MM.1S (cell line): ENCODE measurements at places on chromosomes 6 and 20.

GRCh38 chr6:36364669-36365479, 22.6 kb downstream of the ETV7 start:
- peak; percentile 72 for DNase-seq

DNA sequence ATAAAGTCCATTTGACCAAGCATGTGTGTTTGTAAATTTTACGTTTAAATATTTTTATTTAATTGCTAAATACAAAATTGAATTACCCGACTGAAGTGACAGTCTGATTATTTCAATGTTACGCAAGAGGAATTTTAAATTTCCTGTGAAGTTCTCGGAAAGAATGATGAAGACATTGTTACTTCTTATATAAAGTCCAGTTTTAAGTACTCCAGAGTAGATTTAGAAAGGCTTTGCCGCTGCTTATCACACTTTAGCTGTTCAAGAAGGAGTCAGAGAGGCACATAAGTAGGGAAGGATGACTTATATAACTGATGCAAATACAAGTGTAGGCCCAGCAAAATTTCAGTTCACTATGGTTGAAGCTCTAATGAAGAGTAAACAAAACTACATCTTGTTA, 265.1 kb upstream of the CITED2 start:
- DNase-seq, result no peak

DNA sequence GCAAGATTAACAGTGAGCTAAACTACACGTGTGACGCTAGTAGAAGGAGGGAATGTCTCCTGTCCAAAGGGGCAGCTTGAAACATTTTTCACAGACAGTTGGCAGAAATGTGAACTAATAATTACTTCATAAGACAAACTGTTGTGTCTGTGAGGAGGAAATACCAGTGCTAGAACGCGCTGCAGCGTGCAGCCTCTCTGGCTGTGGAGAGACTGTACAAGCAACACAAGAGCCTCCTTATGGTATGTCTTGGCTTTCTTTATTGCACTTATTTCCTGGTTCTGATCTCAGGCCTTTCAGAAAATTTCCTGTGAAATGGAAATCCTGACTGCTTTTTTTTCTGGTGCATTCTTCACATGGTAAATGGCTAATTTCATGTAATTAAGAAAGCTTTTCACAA, 25.3 kb upstream of the TIAM2 start:
- no peak for DNase-seq

GRCh38 chr6:12990162-12990561, 273.6 kb downstream of the PHACTR1 start:
- no peak for DNase-seq

GRCh38 chr6:84791233-84791632, 26.8 kb upstream of the TBX18 start:
- peak; percentile 20 for DNase-seq

DNA sequence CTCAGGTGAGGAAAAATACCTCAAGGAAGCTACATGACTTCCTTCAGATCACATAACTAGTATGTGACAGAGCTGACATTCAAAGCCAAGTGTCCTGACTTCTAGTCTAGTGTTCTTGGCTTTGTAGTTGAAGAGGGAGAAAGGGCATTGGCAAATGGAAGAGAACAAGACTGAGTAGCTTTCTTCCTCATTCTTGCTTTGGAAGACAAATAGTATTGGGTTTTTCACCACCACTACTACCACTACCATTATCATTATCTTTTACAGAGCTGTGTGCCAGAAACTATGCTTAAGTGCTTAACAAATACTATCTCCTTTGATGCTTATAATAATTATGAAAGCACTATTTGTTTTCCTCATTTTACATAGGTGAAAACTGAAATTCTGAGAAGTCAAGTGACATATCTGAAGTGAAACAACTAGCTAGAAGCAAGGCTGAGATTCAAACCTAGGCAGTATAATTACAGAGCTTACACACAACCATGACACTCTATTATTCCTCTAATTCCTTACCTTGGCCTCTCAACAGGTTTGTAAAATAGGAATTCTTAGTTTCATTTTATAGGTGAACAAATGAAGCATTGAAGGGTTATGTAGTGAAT, 6.8 kb downstream of the ACSS2 start:
- no peak for DNase-seq

- no peak for DNase-seq
Observed at GRCh38 chr6:71621918-71622519, 264.3 kb upstream of the RIMS1 start.

- no peak for DNase-seq
Observed at GRCh38 chr6:90516074-90516660, 70.7 kb downstream of the MAP3K7 start.

DNA sequence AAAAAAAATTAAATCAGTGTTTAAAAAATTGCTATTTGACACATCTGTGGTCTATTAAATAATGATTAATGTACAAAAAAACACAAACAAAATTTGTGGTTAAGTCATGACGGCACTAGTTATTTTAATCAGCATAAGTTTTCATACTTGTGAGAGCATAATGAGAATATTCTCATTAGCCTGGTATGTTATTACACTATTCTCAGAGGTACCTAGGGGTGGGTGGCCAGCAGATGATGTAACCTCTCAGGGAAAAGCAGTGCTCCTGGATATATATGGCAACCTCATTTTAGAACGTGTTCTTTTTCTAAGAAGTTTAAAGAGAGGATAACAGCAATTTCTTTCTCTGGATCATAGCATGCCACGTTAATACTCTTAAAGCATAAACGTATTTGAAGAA, 109.2 kb downstream of the GJA1 start:
- no peak for DNase-seq

- no peak for DNase-seq
Observed at GRCh38 chr6:158572653-158573541, 13.0 kb downstream of the TMEM181 start.

DNA sequence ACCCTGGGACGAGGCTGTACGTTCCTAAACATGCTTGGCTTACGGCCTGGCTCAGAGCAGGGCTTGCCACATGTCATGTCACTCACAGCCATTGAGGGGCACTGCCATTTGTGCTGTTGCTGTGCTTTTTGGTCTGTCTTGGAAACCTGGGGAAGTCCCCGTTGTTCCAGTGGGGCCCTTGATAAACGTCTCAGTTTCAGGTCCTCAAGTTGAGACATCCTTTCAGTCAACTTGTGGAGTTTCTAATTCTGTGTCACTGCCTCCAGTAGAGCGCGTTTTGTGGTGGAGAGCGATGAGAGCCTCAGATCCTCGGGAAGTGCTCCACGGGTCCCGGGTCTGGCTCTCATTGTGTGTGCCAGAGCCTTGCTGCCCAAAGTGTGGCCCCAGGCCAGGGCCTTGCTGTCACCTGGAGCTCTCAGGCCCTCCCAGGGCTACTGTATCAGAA, 43.0 kb upstream of the CCR6 start:
- DNase-seq, result peak; percentile 77

DNA sequence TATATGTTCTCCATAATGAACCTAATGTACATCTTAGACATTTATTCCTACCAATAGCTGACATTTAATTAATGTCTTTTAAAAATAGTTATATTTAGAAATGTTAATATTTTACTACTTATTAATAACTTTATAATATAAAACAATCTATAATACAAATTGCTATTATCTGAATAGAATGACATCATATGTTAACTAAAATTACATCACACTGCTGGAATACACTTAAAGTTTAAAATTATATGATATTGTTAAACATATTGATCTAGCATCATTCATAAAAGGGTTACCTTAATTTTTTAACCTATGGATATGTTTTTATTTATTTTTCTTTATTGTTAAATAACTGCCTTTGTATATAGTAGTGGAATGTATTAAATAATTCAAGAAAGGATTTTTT, 660.2 kb upstream of the ADGRB3 start:
- no peak for DNase-seq

- DNase-seq, result no peak
Observed at GRCh38 chr20:37492096-37492625, 28.9 kb upstream of the NNAT start.

DNA sequence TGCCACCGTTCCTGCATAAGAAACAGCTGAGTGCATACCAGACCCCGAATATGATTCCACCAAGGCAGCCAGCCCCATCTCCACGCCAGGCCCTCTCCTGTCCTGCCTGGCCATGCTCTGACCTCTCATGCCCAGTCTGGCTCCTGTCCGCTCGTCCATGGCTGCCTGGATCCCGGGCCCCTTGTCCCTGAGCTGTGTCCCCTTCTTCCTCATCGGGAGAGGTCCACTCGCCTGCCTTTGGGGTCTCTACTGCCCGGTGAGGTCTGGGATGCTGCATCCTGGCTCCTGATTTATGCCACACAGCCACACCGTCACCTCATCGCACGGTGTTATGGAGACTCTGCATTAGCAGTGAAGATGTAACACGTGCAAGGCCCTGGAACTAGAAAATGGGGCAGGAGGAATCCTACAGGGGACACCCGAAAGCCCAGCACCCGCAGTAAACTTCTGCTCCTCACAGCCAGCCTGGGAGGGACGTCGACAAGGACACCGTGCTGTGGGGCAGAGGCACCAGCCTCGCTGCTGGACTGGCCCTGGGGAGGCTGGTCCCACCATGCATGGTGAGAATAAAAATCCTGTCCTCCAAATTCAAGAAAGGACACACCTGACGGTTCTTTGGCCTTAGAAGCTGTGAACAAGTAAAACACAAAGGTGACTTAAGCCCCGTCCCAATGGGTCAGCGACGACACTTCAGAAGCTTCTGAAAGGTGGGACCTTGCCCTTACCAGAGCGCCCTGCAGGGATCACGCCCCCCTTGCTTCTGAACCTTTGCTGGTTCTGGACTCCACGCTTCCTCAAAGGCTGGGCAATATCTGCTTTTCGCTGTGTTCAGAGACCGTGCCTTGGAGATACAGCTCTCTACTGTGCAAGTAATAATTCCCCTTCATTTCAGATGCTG, 103.0 kb downstream of the DLL1 start:
- no peak for DNase-seq

GRCh38 chr20:3509064-3509463, 38.2 kb downstream of the ATRN start:
- DNase-seq, result no peak

GRCh38 chr6:47403801-47404200, 73.8 kb upstream of the CD2AP start:
- no peak for DNase-seq

DNA sequence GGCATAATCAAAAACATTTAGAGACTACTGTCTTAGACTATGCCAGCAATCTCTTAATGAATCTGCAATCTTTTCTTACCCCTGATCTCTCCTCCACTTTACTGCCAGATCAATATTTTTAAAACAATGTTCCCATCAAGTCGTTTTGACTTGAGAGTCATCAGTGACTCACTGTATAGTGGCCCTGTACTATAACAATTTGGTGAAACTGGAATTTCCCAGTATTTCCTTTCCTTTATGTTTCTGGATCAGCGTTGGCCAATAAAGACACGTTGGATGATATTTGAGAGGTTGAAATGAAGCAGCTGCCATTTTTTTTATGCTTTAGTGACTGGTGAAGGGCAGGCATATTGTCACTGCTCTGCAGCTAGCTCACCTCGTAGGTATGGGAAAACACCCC, 10.1 kb upstream of the SMIM13 start:
- no peak for DNase-seq

DNA sequence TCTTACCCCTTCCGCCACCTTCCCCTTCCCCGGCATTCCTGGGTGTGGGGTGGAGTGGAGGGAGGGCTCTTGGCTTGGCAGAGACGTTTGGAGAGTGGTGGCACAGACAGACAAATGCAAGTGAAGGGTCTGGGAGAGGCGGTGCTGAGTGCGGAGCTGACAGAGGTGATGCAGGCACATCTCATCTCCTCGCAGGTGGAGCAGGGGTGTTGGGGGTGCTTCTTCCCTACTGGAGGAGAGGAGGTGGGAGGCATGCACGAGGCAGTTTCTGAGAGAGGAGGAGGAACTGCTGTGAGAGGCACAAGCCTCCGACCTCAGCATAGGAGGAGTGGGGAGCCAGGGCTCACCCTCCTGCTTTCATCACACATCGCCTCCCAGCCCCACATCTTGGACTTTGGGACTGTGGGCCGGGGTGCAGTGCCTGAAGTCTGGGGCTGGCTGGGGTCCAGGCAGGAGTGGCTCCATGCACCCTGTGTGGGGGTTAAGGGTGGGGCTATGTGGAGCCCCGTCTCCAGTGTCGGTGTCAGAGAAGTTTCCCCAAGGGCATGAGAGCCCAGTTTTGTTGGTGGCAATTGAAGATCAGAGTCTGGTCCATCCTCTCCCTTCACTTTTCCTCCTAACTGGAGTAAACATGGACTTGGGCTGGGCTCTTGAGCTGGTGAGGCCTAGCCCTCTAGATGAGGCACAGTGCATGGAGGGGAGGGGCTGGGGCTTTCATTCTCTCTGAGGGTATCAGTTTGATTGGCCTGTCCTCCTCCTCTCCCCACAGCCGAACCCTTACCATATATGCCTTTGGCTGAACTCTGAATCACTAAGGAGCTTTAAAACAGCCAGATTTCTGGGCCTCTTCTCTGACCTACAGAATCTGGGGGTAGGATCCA, 20.2 kb upstream of the SLC22A7 start:
- no peak for DNase-seq

- DNase-seq, result no peak
Observed at GRCh38 chr20:36154700-36155628, at the start of gene EPB41L1. Gene EPB41L1 (plus strand): TSS chr20:36154740. CDS start chr20:36173778, 19,038 bp downstream.

- DNase-seq, result no peak
Observed at GRCh38 chr6:3228771-3229565, 1.5 kb upstream of the TUBB2B start.

DNA sequence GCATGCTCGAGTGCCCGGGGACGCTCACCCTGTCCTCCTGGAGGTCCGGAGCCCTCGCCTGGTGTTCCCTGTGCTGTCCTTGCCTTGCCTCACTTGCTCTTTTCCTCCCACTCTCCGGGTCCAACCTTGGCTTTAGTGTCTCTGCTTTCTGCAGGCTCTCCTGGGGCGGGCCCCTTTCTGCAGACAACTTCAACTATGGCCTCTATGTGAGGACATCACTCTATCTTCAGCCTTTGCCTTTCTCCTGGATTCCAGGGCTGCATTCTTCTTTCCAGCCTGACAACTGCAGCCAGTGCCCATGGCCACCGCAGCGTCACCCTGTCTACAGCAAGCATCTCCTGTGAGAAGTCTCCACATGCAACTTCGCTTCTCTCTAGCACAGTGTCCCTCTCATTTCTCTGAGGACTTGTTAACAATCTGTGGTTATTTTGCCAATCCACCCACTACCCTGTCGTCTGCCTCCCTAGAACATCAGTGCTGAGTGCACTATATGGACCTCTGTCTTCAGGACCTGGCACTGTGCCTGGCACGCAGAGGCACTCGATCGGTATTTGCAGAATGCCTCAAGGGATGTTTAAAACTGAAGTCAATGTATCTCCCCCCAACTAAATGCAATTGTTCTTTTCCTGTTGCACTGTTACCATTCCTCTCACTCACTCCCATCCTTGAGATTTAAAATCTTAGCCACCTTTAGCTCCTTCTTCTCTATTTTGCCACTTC, 35.9 kb downstream of the FOXC1 start:
- DNase-seq, result no peak

DNA sequence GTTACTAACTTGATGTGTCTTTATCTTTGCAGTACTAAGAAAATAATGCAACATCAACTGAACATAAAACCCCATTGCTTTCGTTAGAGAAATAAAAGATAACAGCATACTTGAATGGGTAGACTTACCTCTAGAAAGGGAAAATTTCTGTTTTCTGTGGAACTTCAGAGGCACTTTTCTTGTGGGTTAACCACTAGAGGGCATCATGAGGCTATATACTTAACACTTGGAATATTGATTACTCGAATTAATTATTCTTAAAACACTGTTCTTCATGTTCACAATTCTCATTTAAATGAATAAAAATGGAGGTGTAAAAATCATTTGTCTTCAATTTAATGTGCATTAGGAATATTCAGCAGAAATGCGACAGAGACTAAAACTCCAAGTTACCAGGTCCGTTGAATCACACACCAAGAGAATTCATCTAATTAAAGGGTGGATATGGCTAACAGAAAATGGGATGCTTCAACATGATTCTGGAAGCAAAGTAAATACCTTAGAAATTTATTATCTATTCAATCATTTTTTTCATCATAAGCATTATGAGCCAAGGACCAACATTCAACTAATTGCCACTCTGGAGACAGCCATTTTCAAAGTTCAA, 330.8 kb upstream of the PREP start:
- peak; percentile 63 for DNase-seq
